Stimulated activated CD8-positive, alpha-beta memory T cell treated with anti-CD3 and anti-CD28 coated beads, Interleukin-7, amount 100 ng/mL, for 4 hours (primary cell): ENCODE measurements at places on chromosomes 5 and 9.

DNA sequence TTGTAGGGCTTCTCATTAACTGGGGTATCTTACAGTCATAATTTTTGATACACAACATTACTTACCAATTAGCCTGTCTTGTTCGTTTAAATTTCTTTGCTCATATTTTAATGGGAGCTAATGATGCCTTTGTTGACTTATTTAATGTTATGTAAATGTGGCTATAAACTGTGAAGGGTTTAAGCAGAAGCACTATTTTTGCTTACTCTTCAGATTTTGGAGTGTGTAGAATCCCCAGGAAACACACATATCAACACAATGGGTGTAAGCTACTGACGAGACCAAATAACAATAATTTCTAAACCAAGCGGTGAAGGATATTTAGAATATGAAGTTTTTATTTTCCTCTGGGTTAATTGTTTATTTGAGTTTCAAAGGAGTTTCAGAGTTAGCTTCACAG is 452.5 kb downstream of the EBF1 start:
- DNase-seq = no peak

DNA sequence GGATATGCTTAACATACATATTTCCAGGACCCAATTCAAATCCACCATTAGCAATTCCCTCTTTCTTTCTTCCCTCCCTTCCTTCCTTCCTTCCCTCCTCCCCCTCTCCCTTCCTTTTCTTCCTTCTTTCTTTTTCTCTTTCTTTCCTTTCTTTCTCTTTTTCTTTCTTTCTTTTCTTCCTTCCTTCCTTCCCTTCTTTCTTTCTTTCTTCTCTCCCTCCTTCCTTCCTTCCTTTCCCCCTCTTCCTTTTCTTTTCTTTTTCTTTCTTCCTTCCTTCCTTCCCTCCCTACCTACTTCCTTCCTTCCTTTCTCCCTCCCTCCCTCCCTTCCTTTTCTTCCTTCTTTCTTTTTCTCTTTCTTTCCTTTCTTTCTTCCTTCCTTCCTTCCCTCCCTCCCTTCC is 332.0 kb downstream of the TMEM161B start:
- no peak for DNase-seq

- DNase-seq = no peak
Measured at GRCh38 chr5:53940921-53941320, 369.5 kb downstream of the ARL15 start.

DNA sequence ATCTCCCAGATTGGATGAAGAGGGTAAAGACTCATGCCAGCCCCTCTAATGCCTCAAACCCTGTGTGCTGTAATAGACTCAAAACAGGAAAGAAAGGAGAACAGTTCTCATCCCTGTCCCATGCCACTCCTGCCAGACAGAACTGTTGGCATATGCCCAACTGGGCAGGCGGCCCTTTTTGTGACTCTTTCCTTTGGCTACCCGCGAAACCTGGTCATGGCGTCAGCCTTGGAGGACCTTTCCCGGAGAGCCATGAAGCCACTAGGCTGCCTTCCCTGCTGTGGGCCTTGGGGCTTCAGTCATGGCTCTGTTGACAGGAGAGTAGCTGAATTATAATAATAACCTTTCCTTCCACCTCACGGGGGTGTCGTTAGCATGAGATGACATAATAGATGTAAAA is 75.9 kb upstream of the SEMA6A start:
- no peak for DNase-seq

DNA sequence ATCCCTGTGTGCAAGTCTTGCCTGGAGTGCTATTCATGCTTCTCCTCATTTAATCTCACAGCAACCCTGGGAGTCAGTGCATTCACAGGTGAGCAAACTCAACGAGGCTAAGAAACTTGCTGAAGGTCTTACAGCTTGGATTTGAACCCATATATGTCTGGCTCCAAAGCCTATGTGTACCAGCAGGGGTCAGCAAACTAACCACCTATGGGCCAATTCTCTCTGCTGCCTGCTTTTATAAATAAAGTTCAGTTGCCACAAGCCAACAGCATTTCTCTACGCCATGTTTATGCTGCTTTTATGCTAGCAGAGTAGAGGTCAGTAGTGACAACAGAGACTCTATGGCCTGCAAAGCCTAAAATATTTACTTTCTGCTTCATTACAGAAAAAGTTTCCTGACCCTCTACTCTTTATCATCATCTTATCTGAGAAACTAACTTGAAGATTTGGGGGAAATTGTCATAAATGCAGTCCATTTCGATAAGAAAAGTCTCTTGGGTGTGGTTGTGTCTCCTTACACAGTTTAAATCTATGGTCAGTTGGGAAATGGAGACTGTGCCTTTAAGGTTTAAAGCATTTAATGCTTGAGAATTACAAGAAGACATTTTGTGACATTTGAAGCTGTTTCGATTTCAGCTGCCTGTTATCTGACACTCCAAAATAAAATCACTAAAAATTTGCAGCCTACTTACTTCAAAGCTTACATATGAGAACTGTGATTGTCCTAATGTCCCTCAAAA is 137.7 kb downstream of the PRELID2 start:
- DNase-seq = no peak

- DNase-seq = no peak
Measured at GRCh38 chr9:35757226-35757891, 3.3 kb upstream of the MSMP start.

DNA sequence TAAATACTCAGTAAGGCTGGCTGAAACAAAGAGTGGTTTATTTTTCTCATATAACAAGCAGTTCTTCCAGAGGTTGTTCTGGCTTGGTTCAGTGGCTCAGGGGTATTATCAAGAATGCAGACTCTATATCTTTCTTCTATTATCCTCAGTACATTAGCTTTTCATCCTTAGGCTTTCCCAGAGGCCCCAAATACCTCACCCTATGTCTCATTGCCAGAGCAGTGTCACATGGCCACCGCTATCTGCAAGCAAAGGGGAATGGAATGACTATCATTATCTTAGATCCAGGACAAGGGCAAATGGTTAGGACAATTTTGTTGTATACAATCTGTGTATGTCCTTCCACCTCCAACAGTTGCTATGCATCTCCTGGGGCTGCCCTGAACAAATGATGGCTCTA is 69.0 kb upstream of the SNX2 start:
- DNase-seq = no peak

DNA sequence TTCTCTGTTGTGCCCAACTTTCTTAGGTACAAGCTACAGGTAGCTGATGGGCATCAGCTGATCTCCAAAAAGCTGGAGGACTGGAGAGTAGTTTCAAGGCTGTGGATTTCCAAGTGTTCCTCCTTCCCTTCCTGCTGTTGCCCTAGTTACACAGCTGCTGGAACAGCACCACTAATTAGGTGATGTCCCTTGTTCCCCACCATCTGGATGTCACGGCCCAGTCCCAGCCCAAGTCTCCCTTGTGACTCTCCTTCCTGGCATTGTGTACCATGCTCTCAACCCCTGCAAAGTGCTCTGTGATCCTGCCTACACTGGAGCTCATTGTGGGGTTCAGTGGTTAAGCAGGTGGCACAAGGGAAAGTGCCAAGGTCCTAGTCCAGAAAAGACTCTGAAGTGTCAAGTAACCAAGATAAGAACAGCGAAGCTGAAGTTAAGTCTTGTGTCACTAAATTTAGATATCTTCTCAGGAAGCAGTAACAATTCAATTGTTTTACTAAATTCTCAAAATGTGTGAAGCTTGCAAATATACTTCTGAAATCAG is 604.5 kb downstream of the ISL1 start:
- DNase-seq = no peak

DNA sequence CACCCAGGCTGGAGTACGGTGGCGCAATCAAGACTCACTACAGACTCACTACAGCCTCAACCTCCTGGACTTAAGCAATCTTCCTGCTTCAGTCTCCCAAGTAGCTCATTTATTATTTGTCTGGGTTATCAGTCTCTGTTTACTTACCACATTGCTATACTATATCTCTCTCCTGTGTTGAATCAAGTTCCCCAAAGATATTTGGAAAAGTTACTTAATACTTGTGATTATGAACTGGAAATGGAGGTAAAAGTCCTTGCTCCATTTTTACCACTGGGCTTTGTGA is 55.6 kb downstream of the ANGPTL2 start:
- no peak for DNase-seq

- DNase-seq = no peak
Measured at GRCh38 chr5:9681706-9682105, 51.6 kb upstream of the TAS2R1 start.
